ENCODE measurements at places on chromosomes 4 and X.

- DNase-seq, result no peak
Observed at GRCh38 chr4:41189666-41190065, 24.7 kb downstream of the APBB2 start.

- no peak for DNase-seq
Observed at GRCh38 chr4:101355767-101356702, 8.7 kb upstream of the PPP3CA start.

GRCh38 chrX:20352935-20353336 is 86.2 kb upstream of the RPS6KA3 start:
- DNase-seq, result no peak

DNA sequence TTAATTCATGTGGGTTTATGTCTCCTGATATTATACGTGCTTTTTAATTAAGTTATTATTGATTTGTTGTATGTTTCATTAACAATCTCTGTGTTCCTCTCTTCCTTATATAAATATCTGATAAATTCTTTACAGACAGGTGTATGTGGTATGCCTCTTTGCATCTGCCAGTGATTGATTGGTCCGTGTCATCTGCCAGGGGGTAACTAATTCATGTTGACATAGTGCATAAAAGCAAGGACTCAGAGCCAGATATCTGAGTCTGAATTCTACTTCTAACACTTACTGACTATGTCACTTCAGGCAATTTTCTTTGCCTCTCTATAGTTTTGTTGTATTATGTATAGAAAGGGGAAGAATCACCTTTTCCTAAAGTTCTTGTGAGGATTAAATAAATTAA is 5.2 kb upstream of the AMBN start:
- DNase-seq, result no peak

DNA sequence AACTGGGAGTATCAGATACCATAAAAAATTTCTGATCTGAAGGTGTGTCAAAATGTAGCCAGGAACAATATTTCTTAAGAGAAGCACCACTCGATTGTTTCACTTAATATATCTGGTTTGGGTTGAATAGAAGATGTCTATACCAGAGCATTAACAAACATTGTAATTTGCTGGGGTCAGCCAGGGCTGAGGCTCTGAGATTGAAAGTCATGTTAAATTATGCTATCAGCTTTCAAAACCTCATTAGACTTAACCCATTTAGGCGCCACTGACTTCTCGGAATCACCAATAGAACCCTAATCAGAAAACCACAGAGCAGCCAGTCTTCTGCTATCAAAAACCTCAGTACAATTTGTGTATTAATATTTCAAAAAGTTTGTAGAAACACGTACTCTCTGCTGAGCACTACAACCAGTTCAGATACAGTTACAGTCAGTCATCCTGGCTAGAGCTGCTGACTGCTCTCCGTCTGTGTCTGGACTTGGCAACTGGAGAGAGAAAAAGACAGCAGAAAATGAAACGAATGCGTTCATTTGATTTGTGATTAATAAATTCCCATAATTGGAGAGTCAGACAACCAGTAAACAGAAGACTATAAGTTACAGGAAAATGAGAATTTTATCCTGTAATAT is 848.6 kb upstream of the PABPC4L start:
- DNase-seq, result no peak

- DNase-seq, result no peak
Observed at GRCh38 chrX:143581240-143581639, 54.7 kb downstream of the SLITRK4 start.

DNA sequence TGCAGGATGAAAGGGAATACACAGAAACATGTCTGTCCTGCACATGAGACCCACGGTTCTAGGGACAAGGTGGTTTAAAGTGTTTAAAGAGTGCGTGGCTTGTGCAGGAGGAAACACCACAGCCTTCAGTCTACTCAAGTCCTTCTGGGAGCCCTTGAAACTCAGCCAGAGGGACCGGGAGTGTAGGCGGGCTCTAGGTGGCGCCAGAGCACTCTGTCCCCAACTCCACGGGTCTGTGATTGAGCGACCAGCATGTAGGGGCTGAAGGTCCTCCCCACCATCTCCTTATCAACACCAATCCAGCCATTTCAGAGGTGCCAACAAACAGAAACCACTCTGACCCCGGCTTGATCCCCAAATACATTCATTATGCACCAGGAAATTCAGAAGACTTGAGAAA is 82.0 kb upstream of the CLDN34 start:
- peak; percentile 48 for DNase-seq

DNA sequence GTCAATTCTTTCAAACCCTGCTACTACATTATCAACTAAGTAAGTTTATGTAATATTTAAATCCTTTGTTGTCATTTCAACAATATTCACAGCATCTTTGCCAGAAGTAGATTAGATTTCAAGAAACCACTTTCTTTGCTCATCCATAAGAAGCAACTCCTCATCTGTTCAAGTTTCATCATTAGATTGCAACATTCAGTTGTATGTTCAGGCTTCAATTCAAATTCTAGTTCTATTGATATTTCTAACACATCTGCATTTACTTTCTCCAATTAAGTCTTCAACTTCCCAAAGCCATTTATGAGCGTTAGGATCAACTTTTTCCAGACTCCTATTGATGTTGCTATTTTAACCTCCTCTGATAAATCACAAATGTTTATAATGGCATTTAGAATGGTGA is 66.1 kb downstream of the BMP3 start:
- no peak for DNase-seq

GRCh38 chr4:98199247-98199646 is 56.0 kb upstream of the STPG2 start:
- DNase-seq, result no peak

DNA sequence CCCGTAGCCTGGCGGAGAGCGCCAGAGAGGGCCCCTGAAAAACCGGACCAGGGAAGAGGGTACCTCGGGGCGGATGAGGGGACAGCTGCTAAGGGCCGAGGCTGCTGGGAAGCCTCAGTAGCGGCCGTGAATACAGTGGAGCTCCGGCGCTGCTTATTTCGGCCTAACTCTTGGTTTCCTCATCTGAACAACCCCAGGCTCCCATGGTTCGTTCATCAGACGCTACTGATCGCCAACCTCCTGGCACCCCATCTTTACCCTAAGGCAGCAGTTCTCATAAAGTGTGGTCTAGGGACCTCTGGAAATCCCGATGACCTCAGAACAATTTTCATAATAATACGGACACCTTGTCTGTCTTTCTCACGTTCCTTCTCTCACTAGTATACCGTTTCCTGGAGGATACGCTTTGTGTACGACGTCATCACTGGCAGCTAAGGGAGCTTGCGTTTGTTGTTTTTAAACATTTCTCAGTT is 645 bp upstream of the RAB28 start:
- peak; percentile 21 for DNase-seq

GRCh38 chr4:130186931-130187330 is 1091.0 kb downstream of the C4orf33 start:
- DNase-seq, result no peak

DNA sequence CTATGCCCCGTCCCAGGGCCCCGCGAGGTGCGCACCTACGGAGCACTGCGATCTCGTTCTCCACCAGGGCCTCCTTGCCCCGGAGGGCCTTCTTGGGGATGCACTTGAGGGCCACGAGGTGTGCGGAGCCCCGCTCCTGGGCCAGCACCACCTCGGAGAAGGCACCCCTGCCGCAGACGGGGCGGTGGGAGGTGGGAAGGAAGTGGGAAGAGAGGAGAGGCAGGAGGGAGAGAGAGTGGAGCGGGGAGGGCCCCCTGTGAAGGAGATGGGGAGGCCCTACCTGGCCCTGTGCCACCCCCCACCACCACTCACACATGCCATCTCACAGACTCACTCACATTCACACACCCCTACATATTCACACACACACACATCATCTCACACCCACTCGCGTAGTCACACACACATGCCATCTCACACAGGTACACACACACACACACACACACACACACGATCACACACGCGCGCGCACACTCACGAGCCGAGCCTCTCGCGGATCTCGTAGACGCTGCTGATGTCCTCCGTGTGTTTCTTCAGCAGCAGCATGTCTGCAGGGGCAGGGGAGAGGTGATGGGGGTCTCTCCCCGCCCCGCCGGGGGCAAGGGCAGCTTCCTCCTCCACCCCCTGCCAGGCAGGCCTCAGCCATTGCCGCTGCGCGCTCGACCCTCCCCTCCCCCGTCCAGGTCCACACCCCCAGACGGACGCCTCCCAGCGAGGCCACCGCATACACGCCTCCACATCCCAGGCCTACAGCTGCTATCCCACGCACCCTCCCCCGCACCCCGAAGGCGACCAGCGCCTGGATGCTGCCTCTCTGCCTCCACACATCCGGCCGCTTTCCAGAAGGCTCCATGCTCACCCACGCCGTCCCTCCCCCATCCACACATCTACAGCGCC is 834 bp downstream of the PNCK start:
- DNase-seq, result no peak

DNA sequence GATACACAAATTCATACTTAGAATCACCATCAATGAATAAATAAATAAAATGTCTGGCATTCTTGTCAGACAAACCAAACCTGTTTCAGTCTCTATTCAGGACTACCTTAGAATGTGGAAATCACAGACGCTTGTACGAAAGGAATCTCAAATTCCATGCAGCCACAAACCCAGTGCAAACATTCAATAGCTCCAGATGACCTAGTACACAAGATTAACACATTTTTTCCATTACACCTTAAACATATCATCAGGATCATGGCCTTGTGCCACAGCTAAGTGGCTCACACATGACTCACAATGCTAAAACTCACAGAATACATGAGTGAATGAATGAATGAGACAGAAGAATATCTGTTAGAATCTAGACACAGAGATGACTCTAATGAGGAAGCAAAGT is 134.2 kb downstream of the PWWP3B start:
- DNase-seq, result no peak

- DNase-seq, result no peak
Observed at GRCh38 chrX:1803741-1804140, 188.9 kb downstream of the ASMT start.

GRCh38 chr4:129264008-129264657 is 168.2 kb downstream of the C4orf33 start:
- DNase-seq, result no peak

GRCh38 chrX:9873952-9874351 is 87.7 kb downstream of the SHROOM2 start:
- peak; percentile 11 for DNase-seq

- no peak for DNase-seq
Observed at GRCh38 chrX:151227627-151228026, 51.2 kb downstream of the GPR50 start.

- DNase-seq, result no peak
Observed at GRCh38 chr4:158649111-158649680, 22.5 kb downstream of the C4orf46 start.

GRCh38 chr4:32847461-32847860 is 2127.3 kb downstream of the PCDH7 start:
- no peak for DNase-seq

GRCh38 chr4:13653766-13654161 is 26.2 kb upstream of the BOD1L1 start:
- DNase-seq, result no peak

DNA sequence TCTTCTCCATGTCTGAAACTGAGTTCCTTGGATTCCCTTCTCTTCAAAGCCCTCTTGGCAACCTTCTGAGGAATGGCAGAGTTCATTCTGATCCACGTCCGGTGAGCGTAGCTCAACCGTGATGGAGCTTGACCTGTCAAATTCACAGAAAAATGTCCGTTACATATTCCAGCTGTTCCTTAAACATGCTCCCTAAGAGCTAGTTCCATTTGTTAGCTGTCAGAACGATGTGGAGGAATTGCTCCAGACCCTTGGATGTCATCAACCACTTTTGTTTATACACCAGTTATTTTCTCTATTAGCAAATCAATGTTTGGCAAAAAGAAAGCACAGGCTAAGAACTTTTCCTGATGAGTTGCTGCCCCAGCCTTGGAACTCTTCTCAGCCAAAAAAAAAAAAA is 50.1 kb downstream of the NHS start:
- DNase-seq, result no peak

GRCh38 chrX:131845201-131845600 is 177.9 kb upstream of the STK26 start:
- DNase-seq, result no peak

- no peak for DNase-seq
Observed at GRCh38 chr4:101128473-101128872, 218.9 kb downstream of the PPP3CA start.

DNA sequence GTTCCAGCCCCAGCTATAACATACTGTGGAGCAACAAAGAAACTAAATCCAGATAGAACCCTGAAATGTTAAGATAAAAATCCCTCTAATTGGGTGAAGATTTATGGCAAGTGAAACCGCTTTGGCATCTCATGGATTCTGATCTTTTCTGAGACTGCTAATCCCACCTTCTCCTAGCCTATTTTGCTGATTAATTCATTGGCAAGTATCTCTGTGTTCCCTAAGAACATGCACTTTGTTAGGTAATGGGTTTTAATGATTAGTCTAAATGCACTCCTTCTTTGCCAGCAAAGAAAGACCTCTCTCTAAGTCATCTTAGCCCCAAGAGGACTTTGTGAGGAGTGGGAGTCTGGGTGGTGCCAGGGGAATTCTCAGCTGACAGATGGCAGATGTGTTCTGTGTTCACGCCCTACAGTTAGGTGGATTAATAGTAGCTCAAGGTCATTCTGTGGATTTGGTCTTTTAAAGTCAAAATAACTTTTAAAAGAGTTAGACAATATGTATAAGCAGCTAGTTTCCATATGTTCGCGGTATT is 171.3 kb downstream of the UNC5C start:
- no peak for DNase-seq

GRCh38 chr4:120491481-120491880 is 424.8 kb upstream of the MAD2L1 start:
- DNase-seq, result no peak

DNA sequence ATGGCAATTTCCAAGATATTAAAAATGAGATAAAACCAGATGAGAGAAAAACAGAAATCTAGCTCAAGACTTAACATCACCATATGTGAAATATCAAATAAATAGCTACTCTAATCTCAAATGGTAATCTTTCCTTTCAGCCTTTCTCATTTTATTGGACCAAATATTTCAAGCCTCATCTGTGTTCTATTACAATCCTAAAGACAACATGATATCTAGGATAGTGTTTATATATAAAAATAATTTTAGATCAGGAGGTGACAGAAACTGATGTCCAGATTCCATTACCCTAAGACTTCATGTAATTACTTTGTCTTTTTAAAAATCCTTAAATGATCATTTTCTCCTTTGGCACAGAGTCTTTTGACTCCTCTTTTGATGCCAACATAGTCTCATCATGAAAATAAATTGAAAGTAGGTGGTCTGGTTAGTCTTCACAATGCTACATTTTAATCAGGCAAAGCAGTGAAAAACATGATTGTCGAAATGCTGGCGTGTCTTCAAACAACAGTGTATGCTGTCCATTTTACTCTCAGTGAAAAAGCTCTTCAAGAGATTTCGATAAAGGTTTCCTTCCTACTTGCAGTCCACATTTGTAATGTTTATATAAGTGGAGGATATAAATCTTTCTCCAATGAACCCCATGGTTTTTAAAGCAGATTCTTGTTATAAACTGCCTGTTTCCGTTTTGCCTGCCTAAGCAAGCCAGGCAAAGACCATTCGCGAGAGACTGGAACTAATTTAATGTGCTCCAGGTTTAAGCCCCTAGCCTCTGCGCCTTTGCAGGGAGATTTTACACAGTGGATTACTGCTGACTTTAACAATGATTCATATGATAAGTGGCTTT is 169.8 kb downstream of the SCFD2 start:
- no peak for DNase-seq

Data from caudate nucleus (tissue), 63 donors.